ENCODE measurements at places on chromosomes 5 and 9. TPM values are rescaled to one million over a fixed set of nuclear protein-coding genes. Genes with fewer than 3 reads are reported as not detected.

Gene NINJ1
- 113 TPM for polyA plus RNA-seq

Gene CMBL
- 76.4 TPM for polyA plus RNA-seq

DNA sequence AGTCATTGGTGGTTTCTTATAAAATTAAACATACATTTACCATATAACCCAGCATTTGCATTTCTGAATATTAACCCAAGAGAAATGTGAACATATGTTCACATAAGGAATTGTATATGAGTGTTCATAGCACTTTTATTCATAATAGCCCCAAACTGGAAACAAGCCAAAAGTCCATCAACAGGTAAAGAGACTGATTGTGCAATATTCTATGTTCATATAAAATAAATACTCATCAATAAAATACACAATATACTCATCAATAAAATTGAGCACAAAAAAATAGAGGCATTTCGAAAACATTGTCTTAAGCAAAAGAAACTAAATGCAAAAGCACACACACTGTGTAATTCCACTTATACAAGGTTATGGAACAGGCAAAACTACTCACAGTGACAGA lies 3.7 kb downstream of the SMIM23 start:
- no peak overlapping the region for H3K27ac ChIP-seq
- H3K4me3 ChIP-seq: no peak overlapping the region

GRCh38 chr5:17720071-17720470 lies 85.8 kb downstream of the TAF11L14 start:
- no peaks in the 10 kb centered on the region for H3K4me1 ChIP-seq
- H3K27me3 ChIP-seq: no peaks in the 10 kb centered on the region

DNA sequence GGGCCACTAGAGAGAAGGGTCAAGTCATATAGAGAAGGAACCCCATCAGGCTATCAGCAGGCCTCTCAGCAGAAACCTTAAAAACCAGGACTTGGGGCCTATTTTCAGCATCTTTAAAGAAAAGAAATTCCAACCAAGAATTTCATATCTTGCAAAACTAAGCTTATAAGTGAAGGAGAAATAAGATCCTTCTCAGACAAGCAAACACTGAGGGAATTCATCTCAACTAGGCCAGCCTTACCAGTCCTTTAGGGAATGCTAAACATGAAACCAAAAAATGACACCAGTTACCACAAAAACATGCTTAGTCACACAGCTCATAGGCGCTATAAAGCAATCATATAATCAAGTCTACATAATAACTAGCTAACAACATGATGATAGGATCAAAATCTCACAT lies 407.1 kb downstream of the LRRC70 start:
- DNase-seq: no peak
- H3K36me3 ChIP-seq: no peaks in the 10 kb centered on the region
- H3K4me1 ChIP-seq: no peaks in the 10 kb centered on the region
- no peak overlapping the region for H3K27ac ChIP-seq
- H3K27me3 ChIP-seq: no peaks in the 10 kb centered on the region
- H3K4me3 ChIP-seq: no peak overlapping the region

GRCh38 chr5:179452356-179453230 lies 97.8 kb upstream of the RUFY1 start:
- H3K27ac ChIP-seq: no peak overlapping the region
- H3K4me1 ChIP-seq: no peaks in the 10 kb centered on the region
- no peaks in the 10 kb centered on the region for H3K27me3 ChIP-seq
- no peaks in the 10 kb centered on the region for H3K36me3 ChIP-seq

DNA sequence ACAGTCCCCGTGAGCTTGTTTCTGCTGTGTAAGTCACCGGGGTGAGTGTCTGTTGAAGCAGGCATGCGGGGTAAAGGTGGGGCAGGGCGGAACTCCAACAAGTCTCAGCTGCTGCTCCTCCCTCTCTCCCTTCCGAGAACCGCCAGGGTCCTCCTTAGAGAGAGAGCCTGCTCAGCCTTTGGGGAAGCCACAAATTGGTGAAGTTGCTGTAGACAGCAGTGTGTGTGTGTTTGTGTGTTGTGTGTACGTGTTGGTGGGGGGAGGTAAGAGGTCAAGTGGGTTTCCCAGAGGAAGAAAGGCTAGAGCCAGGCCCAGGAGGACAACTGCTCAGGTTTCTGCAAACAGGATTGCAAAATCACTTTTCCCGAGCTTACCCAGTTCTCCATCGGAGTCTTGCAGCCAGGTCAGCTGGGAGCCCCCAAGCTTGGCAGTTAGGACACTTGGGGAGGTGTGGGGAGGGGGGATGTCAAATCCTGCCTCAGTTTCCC lies 38.9 kb upstream of the DAB2IP start:
- no peak overlapping the region for H3K27ac ChIP-seq
- no peak overlapping the region for H3K4me3 ChIP-seq
- H3K36me3 ChIP-seq: no peaks in the 10 kb centered on the region
- DNase-seq: no peak
- no peaks in the 10 kb centered on the region for H3K4me1 ChIP-seq
- no peaks in the 10 kb centered on the region for H3K27me3 ChIP-seq

GRCh38 chr9:82148901-82149461 lies 160.4 kb downstream of the SPATA31D1 start:
- H3K4me3 ChIP-seq: no peak overlapping the region
- no peak overlapping the region for H3K27ac ChIP-seq
- no peaks in the 10 kb centered on the region for H3K36me3 ChIP-seq
- no peaks in the 10 kb centered on the region for H3K4me1 ChIP-seq

- no peak for DNase-seq
- H3K27ac ChIP-seq: no peak overlapping the region
- H3K4me3 ChIP-seq: no peak overlapping the region
- no peaks in the 10 kb centered on the region for H3K27me3 ChIP-seq
These were observed 67.9 kb downstream of the NFIB start for GRCh38 chr9:14245901-14246525.

Data from aorta (tissue), 5 donors.